ENCODE measurements at places on chromosomes 1 and 21. TPM values are rescaled to one million over a fixed set of nuclear protein-coding genes. Genes with fewer than 3 reads are reported as not detected.
A peak's percentile ranks its signal among the peaks of the same experiment; 100 is the strongest.

Gene TNFSF18
- not detected for total RNA-seq

Gene A3GALT2
- 0.29 TPM for total RNA-seq

Gene TEKT2
- total RNA-seq: 9.6 TPM

Gene SPATA17
- 7.2 TPM for total RNA-seq

Gene TRIM67
- total RNA-seq: 0.65 TPM

Gene TACSTD2
- 21.2 TPM for total RNA-seq

Gene UBL4B
- total RNA-seq: not detected

Gene NBPF26
- 39.4 TPM for total RNA-seq

Gene PTGFR
- 0.36 TPM for total RNA-seq

Gene TMEM53
- total RNA-seq: 9.1 TPM

Gene LCE2C
- not detected for total RNA-seq

Gene COL6A1
- total RNA-seq: 78.4 TPM

Gene STK40
- 58.5 TPM for total RNA-seq

Gene LRRN2
- 3.4 TPM for total RNA-seq

Gene HTR1D
- total RNA-seq: 0.92 TPM

DNA sequence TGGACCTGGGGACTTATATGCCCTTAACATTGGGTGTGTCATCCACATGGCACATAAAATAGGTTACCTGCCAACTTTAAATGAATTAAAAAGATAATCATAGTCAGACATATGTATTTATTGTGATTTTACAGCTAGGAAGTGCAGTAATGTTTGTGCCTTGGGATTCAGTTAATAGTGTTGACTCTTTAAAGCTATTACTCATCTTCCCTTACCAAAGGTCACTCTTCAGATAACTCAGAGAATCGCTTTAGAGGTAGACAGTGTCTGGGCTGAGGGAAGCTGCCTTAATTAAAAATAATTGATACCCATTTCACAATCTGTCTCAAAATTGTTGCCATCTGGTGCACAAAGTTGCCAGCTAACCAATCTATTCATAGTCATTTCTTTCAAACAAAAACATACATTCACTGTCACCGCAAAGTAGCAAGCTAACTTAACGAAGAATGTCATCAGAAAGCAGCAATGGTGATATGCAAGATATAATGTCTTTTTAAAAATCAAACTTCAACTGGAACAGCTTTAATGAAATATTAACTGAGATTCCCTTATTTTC lies 3.0 kb upstream of the KRTAP15-1 start:
- H3K36me3 ChIP-seq: no peaks in the 10 kb centered on the region
- DNase-seq: no peak

DNA sequence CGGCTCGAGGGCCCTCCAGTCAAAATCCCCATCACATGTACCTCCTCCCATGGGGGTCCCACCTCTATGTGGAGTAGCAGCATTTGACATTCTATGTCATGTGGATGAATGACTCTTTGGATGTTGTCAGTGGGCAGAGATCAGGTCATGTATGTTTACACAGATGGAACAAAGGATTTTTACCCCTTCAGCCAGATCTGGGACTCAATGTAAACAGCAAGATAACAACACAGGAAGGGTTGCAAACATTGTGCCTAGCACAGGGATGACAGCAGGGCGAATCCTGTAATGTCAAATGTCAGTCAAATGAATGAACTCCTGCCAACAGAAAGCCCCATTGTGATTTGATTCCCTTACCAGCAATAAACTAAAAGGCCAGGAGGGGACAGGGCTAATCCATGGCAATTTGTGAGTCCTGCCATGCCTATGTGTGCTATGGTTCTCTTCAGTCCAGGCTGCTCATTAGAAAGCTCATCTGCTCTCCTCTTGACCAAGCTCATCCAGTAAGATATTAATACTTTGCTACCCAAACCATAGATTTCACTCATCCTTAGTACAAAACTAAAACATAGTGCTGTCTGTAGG lies 60.3 kb downstream of the PGBD5 start:
- H3K4me3 ChIP-seq: no peak overlapping the region
- no peaks in the 10 kb centered on the region for H3K27me3 ChIP-seq
- peaks cover 4% of the 10 kb centered on the region for H3K36me3 ChIP-seq
- H3K4me1 ChIP-seq: no peaks in the 10 kb centered on the region

GRCh38 chr1:160367934-160368923 lies 1.4 kb downstream of the NHLH1 start:
- DNase-seq: peak; percentile 34
- no peak overlapping the region for H3K27ac ChIP-seq
- peaks cover 17% of the 10 kb centered on the region for H3K4me1 ChIP-seq
- H3K4me3 ChIP-seq: no peak overlapping the region

DNA sequence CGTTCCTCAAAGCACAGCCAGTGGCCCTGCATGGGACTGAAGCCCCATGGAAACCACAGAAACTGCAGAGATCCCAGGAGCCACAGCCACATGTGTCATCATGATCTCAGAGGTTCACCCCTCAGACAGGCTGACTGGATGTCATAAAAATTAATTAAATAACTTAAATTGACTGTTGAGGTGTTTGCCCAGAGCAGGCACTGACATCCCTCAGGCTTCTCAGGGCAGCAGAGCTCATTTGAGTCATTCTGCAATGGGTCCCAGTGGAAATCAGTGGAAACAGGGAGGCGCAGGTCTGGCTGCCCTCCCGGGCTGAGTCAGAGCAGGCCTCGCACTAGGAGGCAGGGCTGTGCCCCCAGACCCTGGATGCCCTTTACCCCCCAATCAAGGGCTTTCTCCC lies 135.1 kb downstream of the CDC7 start:
- no peak overlapping the region for H3K27ac ChIP-seq
- H3K4me1 ChIP-seq: no peaks in the 10 kb centered on the region
- no peaks in the 10 kb centered on the region for H3K36me3 ChIP-seq
- no peak for DNase-seq
- no peak overlapping the region for H3K4me3 ChIP-seq
- H3K27me3 ChIP-seq: no peaks in the 10 kb centered on the region

GRCh38 chr1:5905436-5905835 lies 86.8 kb downstream of the NPHP4 start:
- H3K36me3 ChIP-seq: no peaks in the 10 kb centered on the region
- peak; percentile 50 for DNase-seq
- no peak overlapping the region for H3K27ac ChIP-seq
- no peaks in the 10 kb centered on the region for H3K27me3 ChIP-seq
- no peaks in the 10 kb centered on the region for H3K4me1 ChIP-seq
- no peak overlapping the region for H3K4me3 ChIP-seq

- H3K4me3 ChIP-seq: no peak overlapping the region
- H3K27me3 ChIP-seq: no peaks in the 10 kb centered on the region
- peaks cover under 1% of the 10 kb centered on the region for H3K36me3 ChIP-seq
- DNase-seq: no peak
- H3K27ac ChIP-seq: peak overlapping the region; percentile 21
These were observed 80.6 kb downstream of the CAPZB start for GRCh38 chr1:19404748-19405147.

GRCh38 chr1:1247341-1247913 lies 905 bp upstream of the C1QTNF12 start:
- H3K4me3 ChIP-seq: no peak overlapping the region
- DNase-seq: no peak
- no peaks in the 10 kb centered on the region for H3K36me3 ChIP-seq
- H3K27me3 ChIP-seq: peaks cover 3% of the 10 kb centered on the region
- H3K27ac ChIP-seq: no peak overlapping the region
- no peaks in the 10 kb centered on the region for H3K4me1 ChIP-seq

- no peak for DNase-seq
- H3K27ac ChIP-seq: peak overlapping the region; percentile 95
- H3K4me1 ChIP-seq: peaks cover 37% of the 10 kb centered on the region
These were observed 24.2 kb upstream of the SYDE2 start for GRCh38 chr1:85224734-85225623.

DNA sequence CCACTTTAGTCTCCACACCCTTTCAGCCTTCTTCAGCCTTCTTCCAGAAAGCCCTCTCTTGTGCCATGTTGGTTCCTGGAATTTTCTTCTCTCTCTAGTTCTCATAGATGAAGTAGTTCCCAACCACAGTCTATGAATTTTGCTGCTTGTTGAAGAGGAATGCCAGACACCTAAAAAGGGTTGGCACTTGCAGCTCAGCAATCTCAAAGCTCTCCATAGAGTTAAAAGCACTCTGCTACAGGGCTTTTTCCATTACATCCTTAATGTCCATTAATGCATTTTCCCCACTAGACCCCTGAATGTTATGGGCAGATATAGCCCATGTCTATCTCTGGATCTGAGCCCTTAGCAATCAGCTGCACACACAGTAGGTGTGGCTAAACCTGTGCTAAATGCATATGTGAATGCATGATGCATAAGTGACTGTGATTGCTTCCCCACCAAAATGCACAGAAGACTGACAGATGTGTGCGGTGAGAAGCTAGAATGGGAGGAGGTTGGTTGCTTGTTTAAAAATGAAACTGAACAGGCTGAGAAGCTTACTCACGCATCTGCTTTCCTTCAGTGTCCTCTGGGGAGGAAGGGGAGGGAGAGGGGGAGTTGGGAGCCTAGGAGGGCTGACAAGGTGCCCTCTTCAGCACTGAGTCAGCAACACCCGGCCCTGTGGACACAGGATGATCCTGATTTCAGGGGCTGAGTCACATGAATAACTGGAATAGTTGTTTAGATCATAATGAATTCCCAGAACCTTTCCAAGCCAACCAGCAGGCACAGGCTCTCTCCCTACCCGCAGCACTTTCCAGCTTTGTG lies 146.1 kb upstream of the FGGY start:
- H3K27me3 ChIP-seq: peaks cover 17% of the 10 kb centered on the region
- peaks cover 33% of the 10 kb centered on the region for H3K4me1 ChIP-seq
- no peaks in the 10 kb centered on the region for H3K36me3 ChIP-seq

GRCh38 chr1:222257027-222257426 lies 290.9 kb downstream of the HHIPL2 start:
- no peaks in the 10 kb centered on the region for H3K36me3 ChIP-seq
- no peak for DNase-seq

DNA sequence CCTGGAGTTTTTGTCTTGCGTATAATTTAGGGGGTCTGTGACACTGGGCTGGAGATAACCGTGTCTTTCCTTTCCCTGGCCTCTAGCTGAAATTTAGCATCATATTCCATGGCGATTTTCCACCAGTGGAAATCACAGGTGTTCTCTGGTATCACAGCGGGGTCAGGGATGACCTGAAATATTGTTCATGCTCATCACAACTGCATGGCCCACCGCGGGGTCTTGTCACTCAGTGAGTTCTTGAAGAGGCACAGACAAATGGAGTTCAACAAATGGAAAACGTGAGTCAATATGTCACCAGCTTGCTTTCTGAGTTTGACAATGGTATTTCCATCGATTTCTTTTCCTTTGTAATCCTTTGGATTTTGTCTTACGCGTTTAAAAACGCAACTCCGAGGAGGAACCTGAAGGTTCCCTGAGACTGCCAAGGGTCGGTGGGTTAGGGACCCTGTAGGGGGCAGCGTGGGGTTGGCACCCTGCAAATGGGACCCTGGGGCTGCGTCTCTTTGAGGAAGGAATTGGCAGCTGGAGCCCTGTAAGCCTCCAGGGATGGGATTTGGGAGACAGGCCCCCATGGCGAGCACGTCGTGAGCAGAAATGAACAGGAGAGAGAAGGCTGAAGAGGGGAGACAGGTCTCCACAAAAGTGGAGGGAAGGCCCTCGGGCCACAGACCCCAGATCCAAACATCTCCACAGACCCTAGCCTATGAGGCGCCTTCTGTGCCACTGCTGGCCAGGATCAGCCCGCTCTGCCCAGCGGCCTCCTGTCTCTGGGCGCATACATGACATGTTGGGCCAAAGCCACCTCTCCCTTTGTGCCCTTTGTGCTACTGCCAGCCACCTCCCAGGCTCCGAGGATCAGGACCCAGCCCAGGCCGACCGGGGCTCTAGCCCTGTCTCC lies 32.1 kb upstream of the RUNX3 start:
- H3K27ac ChIP-seq: no peak overlapping the region
- no peaks in the 10 kb centered on the region for H3K4me1 ChIP-seq
- no peak for DNase-seq
- peaks cover 9% of the 10 kb centered on the region for H3K27me3 ChIP-seq
- no peak overlapping the region for H3K4me3 ChIP-seq
- H3K36me3 ChIP-seq: no peaks in the 10 kb centered on the region

DNA sequence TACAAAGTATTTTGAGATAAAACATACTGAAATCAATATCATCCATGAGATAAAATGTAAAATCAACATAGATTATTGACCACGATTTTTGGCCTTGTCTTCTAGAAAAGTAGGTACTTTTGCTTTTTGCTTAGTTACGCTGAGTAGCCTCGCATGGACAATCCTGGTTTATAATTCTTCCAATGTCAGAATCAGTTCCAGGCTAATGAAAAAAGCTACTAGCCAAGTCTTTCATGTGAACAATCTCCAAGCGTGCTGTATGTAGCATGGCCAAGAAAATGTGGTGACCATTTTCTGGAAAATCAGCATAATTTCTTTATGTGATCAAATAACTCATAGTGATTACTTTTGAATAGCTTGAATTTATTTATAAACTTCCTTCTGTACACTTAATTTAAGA lies 145.8 kb downstream of the NTMT2 start:
- no peak for DNase-seq
- peaks cover 3% of the 10 kb centered on the region for H3K4me1 ChIP-seq
- no peak overlapping the region for H3K27ac ChIP-seq
- no peaks in the 10 kb centered on the region for H3K36me3 ChIP-seq
- no peaks in the 10 kb centered on the region for H3K27me3 ChIP-seq
- H3K4me3 ChIP-seq: no peak overlapping the region

- no peaks in the 10 kb centered on the region for H3K27me3 ChIP-seq
- no peak overlapping the region for H3K27ac ChIP-seq
- no peak for DNase-seq
- peaks cover 13% of the 10 kb centered on the region for H3K36me3 ChIP-seq
- no peaks in the 10 kb centered on the region for H3K4me1 ChIP-seq
- no peak overlapping the region for H3K4me3 ChIP-seq
These were observed 9.1 kb upstream of the SYTL1 start for GRCh38 chr1:27332536-27333281.

- no peak overlapping the region for H3K27ac ChIP-seq
- H3K4me1 ChIP-seq: peaks cover 13% of the 10 kb centered on the region
- no peak overlapping the region for H3K4me3 ChIP-seq
- no peak for DNase-seq
- peaks cover 6% of the 10 kb centered on the region for H3K27me3 ChIP-seq
These were observed 90.6 kb downstream of the HIVEP3 start for GRCh38 chr1:41827991-41828570.

DNA sequence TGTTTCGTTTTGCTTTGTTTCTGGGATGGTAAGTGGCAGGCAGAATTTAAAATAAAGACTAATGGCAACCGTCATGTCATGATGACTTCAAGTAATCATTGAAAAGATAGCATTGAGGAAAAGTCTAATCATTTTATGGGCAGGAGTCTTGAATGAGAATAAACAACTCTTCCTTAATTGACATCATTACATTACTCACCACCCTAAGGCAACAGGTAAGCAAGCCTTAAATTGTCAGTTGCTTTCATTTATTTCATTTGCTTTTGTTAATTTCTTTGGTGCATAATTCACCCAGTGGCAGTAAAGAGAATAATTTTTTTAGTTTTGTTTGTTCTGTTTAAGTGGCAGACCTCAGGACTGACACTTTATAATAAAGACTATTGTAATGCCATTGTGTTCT lies 669.0 kb downstream of the RWDD3 start:
- no peaks in the 10 kb centered on the region for H3K4me1 ChIP-seq
- H3K36me3 ChIP-seq: no peaks in the 10 kb centered on the region
- no peak overlapping the region for H3K4me3 ChIP-seq
- DNase-seq: no peak
- H3K27me3 ChIP-seq: no peaks in the 10 kb centered on the region
- no peak overlapping the region for H3K27ac ChIP-seq

- no peaks in the 10 kb centered on the region for H3K27me3 ChIP-seq
- H3K4me1 ChIP-seq: peaks cover 35% of the 10 kb centered on the region
- H3K4me3 ChIP-seq: peak overlapping the region; percentile 10
- H3K36me3 ChIP-seq: peaks cover 4% of the 10 kb centered on the region
- peak overlapping the region; percentile 63 for H3K27ac ChIP-seq
- DNase-seq: no peak
These were observed 60.8 kb downstream of the FASLG start for GRCh38 chr1:172719694-172720138.

- H3K27me3 ChIP-seq: no peaks in the 10 kb centered on the region
- H3K36me3 ChIP-seq: peaks cover 16% of the 10 kb centered on the region
- no peak overlapping the region for H3K27ac ChIP-seq
- no peak overlapping the region for H3K4me3 ChIP-seq
These were observed 16.2 kb downstream of the OLFML2B start for GRCh38 chr1:162007466-162007865.
